ENCODE measurements at places on chromosomes 3 and 15.

DNA sequence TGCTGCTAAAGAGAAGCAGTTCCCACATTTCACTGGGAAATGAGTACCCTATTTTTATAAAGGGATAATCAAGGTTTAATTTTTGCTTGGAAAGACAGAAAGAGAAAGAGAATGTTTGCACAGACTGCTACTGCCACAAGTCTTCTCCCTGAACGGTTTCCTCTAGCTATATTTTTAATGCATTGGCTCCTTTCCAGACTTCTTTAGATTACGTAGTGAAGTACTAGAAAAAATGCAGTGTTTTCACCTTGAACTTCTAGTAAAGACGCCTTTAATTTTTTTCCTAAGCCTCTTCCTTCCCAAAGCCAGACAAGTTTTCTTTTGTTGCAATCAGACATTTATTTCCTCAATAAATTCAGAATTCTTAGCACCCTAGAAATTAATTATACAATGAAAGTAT is 248.3 kb upstream of the CCDC54 start:
- no peak for DNase-seq

GRCh38 chr15:85711580-85712192 is 83.0 kb downstream of the KLHL25 start:
- DNase-seq: no peak

- DNase-seq: no peak
These were observed 349 bp downstream of the PPIB start for GRCh38 chr15:64162478-64162868.

GRCh38 chr3:134898181-134898754 is 103.2 kb downstream of the EPHB1 start:
- DNase-seq: no peak

All from GM13977 (cell line).